ENCODE measurements at places on chromosomes 7 and 10.

DNA sequence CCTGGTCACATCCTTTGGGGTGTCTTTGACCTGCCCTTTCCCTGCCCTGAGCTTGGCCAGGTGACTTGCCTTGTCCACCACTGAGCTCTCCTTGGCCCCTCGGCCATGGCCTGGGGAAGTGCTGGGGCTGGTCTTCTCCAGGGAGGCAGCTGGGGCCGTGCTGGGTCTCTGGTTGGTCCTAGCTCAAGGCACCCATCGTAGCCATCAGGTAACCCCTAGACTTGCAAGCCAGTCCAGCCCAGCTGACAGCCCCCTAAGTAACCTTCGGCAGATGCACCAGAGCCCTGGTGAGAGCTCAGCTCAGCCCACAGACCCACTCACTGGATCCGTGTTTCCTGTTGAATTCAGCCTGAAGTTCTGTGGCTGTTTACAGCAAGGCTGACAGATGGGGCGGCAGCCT lies 176.2 kb upstream of the SHH start:
- no peak for DNase-seq

- DNase-seq: no peak
Measured at GRCh38 chr10:44297963-44298362, 86.9 kb downstream of the CXCL12 start.

GRCh38 chr7:115548756-115549155 lies 481.8 kb downstream of the TFEC start:
- DNase-seq: no peak

GRCh38 chr7:36037121-36037662 lies 115.9 kb upstream of the EEPD1 start:
- DNase-seq: no peak

DNA sequence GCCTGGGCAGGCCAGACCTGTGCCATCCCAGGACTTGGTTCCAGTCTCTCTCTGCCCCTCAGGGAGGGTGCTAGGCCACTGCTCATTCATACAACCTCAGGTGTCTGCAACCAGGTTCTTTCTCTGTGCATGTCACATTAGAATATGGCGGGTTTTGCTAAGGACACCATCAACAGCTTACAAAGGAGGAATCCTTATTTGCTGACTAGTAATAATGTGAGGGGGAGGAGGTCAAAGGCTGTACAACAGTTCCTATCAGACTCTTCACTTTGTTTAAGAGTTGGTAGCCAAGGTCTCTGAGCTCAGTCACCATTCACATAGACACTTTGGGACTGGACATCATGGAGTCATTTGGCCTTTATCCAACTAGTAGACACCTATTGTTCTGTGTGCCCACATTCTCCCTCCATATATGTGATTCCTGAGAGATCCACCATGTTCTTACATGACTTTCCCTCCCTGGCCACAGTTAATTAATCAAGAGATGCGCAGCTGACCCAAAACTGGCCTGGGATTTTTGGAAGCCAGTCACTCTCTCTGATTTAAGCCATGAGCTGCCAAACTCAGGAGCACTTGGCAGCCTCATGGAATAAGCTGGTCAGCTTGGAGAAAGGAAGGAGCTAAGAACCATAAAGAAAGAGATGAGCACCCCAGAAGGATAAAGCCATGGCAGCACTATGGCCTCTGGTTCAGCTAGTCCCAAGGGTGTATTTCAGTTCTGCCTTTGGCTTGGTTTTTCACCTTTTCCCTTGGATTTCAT lies 51.2 kb downstream of the DPCD start:
- no peak for DNase-seq

Measured in stimulated activated CD4-positive, alpha-beta T cell treated with anti-CD3 and anti-CD28 coated beads, Interleukin-1b, Interleukin-23, amount 100 ng/mL, for 1 hour (primary cell).